ENCODE measurements at places on chromosomes 5 and 9.

- no peak for DNase-seq
These were observed 493.1 kb downstream of the ZNF608 start for GRCh38 chr5:124253203-124253810.

DNA sequence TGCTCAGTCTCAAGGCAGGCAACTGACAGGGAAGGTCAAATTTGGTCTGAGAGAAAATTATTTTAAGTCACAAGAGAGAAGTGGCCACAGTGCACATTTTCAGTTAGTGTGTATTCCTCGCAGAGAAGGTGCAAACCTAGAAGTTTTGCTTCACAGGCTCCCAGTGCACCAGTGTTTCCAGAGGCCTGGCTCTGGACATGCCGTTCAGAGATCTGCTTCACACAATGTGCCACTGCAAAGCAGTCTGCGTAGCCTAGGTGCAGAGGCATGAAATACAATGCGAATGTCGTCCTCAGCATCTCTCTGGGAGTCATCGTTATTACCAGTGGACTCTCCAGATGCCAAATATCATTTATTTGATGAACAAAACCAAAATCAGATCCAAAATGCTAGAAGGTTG is 147.8 kb downstream of the MAPKAP1 start:
- no peak for DNase-seq

GRCh38 chr9:105328296-105328695 is 83.8 kb downstream of the SLC44A1 start:
- no peak for DNase-seq

GRCh38 chr5:179138568-179138925 is 78.4 kb downstream of the ZNF354C start:
- DNase-seq, result no peak

DNA sequence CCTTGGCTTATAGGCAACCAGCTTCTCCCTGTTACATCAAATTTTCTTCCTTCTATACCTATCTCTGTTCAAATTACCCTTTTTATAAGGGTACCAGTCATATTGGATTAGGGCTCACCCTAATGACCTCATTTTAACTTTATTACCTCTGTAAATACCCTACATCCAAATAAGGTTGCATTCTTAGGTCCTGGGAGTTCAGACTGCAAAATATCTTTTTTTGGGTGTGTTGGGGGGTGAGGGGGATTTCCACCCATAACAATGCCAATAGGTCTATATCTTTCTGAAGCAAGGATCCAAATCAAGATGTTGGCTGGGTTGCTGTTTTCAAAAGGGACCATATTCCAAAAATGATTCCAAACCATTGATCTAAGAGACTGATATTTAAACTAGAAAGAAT is 141.7 kb downstream of the XRCC4 start:
- no peak for DNase-seq

DNA sequence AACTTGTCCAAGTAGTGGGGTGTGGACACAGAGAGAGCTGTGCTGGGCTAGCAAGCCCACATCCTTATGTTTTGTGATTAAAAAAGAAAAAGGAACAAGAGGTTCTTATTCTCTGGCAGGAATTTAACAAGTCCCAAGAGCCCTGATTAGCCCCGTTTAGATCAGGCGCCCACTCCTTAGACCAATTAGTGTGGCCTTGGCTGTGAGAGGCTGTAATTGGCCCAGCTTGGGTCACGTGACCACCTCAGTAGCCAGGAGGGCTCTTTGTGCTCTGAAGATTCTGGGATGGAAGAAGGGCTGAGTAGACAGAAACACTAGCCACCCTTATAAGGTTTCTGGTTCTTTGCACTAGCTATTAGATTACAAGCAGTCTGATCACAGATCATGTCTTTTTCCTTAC is 31.1 kb downstream of the GCNT4 start:
- DNase-seq, result no peak

GRCh38 chr5:153969563-153969895 is 69.2 kb downstream of the FAM114A2 start:
- no peak for DNase-seq

DNA sequence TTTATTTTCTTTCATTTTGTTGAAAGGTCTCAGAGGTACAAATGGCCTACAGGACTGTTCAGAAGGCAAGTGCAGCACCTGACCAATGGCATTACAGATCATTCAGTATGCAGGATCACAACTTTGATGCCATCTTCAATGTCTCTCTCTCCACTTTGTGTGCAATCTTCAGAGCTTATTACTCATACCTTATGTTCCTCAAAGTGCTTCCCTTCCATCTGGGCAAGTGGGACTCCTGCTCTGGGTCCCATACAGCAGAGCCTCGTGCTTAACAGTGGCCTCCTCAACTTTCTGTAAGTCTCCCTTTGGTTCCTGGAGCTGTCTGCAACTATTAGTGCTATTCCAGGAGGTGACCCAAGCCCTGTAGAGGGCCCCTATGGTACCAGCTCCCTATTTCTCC is 358.4 kb upstream of the RPS23 start:
- no peak for DNase-seq

- no peak for DNase-seq
These were observed 29.5 kb downstream of the CAAP1 start for GRCh38 chr9:26863074-26863473.

DNA sequence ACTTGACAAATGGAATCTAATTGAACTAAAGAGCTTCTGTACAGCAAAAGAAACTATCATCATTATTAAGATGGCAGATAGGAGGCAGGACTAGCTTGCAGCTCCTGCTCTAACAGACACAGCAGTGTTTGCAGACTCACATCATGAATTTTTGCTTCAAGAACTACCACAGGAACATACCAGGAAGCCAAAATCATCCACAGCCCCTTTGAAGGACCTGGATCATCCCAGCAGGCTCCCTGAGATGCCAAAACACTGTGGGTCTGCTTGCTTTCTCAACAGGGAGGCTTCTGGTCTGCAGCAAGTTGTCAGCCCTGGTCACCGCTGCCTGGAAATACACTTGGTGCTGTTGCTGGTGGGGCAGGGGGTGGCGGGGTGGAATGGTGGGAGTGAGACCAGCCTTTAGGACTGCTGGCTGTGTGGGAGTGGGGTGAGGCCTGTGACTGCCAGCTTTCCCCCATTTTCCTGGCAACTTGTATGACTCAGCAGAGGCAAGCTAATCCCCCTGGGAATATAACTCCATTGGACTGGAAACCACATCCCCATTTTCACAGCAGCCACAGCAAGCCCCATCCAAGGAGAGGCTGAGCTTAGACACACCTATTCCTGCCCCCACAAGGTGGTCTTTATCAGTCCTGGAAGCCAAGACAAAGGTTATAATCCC is 533.8 kb upstream of the CYLC2 start:
- DNase-seq, result no peak

DNA sequence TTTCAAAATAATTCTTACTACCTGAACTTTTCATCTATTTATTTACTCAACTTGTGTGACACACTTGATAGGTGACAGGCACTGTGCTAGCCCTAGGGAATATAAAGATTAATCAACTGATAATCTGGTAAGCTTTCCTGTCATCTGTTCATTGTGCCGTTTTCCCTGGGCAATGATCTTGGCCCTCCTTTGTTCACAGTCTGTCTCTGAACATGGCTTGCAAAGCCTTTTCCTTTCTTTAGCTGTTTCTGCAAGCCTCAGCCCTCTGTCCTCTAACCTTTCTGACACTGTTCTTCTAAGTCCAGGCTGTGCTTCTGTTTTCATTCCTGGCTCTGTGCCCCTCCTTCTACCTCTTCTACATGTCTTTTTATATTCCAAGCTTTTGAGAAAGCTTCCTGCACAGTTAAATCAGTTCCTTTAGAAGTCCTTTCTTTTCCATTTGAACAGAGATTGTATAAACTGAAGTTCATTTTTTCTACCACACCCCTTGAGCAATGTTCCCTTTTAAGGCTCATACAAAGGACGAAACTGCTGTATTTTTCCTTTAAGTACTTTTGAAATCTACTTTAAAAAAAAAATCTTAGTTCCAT is 803.0 kb upstream of the ZNF608 start:
- DNase-seq, result no peak

DNA sequence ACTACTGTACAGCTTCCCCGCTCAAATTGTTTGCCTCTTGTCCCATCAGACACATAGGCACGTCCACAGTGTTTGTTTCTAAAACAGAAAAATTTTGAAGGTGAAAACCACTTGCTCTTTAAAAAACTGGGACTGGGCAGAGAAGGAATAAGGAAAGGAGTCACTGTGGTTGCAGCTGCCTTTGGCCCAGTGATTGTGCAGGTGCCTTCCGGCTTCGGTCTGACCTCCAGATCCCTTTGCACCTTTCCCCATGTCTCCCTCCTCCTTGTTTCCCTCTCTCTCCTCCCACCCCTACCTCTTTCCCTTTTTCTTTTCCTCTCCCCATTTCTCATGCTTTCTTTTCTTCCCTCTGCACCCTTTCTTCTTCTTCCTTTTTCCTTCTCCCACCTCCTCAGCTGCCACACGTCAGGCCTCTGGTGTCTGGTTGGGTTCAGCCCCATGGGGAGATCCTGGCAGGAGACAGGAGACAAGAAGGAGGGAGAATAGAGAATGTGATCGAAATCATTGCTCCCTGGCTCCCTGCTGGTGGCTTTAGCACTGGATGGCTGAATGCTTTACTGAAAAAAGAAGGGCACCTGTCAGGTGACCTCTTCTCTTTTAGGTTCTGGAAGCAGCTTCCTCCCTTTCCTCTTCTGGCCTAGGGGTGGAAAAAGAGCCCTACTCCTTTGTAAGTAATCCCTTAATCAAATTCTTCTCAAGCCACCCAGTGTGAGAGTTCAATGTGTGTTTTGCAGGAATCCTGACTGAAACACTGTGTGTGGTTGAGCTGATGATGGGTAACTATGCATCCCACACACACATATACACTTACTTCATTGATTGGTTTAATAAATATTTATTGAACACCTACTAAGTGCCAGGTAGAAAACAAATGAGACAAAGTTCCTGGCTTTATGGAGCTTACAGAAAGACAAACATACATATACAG is 267.3 kb downstream of the MAST4 start:
- no peak for DNase-seq

DNA sequence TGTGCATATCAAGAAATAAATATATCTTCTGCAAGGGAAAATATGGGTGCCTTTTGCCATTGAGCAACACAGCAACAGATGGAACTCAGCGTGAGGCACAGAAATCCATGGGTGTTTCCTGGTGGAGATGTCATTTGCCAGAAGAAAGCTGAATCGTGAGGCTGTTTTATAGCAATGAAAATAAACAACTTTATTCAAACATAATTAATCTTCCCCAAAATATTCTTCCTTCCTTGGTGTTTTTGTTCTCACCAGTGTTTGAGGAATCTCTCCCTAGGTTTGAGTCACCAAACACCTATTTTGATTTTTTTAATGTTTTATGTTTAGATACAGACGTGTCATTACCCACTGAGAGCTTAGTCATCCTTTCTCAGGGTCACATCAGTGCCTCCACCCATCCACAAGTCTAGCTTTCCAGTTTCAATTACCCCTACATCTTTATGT is 65.8 kb upstream of the PAPPA start:
- DNase-seq, result no peak

- DNase-seq, result no peak
These were observed 981.1 kb downstream of the DTWD2 start for GRCh38 chr5:118007262-118007661.

GRCh38 chr9:32234451-32234850 is 150.0 kb upstream of the ACO1 start:
- no peak for DNase-seq

GRCh38 chr5:31427013-31427723 is 104.7 kb downstream of the DROSHA start:
- DNase-seq, result no peak

DNA sequence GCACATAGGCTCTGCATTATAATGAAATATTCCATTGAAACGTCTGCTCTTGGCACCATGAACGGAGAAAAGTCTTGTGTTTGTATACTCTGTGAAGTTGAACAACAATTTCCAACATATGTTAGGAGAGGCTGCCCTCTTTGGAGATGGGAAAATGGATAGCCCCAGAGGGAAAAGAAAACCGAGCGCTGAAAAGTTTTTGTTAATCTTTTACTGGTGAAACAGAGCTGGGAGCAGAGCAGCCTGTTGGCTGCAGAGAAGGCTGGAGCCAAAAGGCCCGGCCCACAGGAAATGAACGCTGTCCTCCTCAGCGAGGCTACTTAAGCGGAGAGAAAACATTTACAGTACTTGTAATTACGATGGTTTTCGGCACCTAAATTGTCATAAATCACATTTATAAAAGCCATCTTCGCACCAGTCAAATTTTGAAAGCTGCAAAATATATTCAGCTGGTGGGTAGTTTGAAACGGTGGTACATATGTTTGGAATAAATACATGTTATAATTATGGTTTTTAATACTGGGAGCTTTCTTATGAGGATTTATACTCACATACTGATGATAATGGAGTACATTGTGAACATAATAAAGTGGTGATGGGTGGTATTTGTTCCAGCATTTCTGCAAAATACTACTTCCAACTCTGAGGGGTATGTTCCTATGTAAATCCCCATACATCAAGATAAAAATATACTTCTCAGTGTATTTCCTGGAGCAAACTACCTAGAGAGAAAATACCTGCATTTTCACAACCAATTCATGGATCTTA is 129.6 kb upstream of the CNTLN start:
- no peak for DNase-seq

DNA sequence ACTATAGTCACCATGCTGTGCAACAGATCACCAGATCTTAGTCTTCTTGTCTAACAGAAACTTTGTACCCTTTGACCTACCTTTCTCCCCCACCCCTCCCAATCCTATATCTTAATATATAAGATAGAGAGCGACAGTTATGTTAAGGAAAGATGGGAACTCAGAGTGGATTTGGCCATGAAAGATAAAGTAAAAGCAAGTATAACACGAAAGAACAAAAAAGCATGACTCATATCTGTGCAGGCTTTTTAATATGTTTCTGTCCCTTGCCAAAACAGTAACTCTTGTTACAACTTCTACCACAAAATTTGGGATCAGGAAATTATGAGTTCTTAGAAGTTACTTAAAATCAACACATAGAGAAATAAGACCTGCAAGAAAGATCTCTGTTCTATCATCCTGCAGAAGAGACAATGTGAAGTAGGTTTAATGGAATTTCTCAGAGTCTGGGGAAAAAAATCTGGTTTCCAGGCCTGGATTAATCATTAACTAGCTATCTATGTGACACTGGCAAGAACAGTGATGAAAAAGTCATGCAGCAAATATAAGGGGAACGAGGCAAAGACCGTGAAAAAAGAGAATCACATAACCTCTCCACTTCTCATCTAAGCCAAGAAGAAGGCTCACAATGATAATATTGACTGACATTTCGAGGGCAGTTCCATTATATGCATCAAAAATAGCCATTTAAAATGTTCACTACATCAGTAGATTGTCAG is 18.6 kb downstream of the BAAT start:
- DNase-seq, result no peak

DNA sequence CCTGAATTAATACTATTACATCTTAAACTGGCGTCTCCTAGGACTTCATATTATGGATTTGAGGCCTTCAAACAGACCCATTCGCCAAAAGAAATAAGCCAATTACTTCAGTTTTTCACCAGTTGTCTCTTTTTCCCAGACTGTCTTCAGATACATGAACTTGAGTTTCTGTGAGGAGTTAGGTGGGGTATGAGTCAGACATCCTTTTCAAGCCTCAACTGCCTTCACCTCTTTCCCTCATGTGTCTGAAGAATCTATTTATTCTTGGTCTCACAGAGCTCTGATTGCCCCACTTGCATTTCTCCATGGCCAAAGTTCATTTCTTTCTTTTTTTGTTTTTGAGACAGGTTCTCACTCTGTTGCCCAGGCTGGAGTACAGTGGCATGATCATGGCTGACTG is 12.5 kb downstream of the WNT8A start:
- DNase-seq, result no peak

- DNase-seq, result no peak
These were observed 40.0 kb upstream of the DMRT1 start for GRCh38 chr9:801399-802071.

- no peak for DNase-seq
These were observed 653.7 kb downstream of the MTRR start for GRCh38 chr5:8522646-8523045.

- DNase-seq, result no peak
These were observed 135.0 kb downstream of the STK32A start for GRCh38 chr5:147369742-147370374.
